Activated CD4-positive, alpha-beta T cell treated with anti-CD3 and anti-CD28 coated beads, Interleukin-2, Interleukin-6, amounts not matched to agents 100 ng/mL and 50 ng/mL, durations not matched to agents 16 hours and 8 hours (primary cell): ENCODE measurements at places on chromosomes 12 and 14.

- no peak for DNase-seq
Observed at GRCh38 chr14:104202259-104203070, 64.1 kb downstream of the KIF26A start.

DNA sequence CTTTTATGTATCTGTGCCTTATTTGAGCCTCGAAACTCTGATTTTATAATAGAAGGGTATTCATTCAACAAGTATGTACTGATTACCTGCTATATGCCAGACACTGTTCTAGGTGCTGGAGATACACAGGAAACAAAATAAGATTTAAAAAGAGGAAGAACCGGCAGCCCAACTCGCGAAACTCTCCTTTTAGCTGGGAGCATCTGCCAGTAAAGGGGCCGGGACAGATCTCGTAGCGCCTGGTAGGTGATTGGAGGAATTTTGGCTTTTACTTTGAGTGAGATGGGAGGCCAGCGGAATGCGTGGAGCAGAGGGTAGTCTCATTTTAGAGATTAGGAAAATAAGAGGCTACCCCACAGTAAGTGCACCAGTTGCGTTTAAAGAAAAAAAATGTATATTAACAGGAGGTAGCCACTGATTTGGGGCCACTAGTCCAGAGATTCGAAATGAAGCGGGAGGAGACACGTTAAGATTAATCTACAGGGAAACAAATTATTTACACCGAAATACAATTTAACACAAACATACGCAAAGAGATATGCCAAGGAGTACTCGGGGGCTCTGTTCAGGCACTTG lies 520 bp upstream of the MON2 start:
- DNase-seq: peak; percentile 23

DNA sequence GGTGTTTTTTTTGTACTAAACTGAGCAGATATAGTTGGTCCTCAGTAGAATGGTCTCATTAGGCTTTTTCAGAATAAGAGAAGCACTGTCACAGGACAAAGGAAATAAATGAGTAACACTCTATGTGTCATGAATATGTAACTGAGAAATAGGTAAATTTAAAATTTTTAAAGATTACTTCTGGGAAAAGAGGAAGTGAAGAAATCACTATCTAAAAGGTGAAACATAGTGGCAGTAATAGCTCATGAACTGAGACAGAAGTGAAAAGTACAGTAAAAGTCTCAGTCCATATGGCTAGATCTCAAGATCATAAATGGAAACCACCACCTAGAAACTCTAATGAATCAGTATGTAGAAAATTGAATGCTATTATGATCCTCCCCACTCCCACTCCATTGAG lies 89.3 kb upstream of the TTC7B start:
- peak; percentile 30 for DNase-seq

- DNase-seq: no peak
Observed at GRCh38 chr12:8658346-8658745, 4.3 kb downstream of the MFAP5 start.

DNA sequence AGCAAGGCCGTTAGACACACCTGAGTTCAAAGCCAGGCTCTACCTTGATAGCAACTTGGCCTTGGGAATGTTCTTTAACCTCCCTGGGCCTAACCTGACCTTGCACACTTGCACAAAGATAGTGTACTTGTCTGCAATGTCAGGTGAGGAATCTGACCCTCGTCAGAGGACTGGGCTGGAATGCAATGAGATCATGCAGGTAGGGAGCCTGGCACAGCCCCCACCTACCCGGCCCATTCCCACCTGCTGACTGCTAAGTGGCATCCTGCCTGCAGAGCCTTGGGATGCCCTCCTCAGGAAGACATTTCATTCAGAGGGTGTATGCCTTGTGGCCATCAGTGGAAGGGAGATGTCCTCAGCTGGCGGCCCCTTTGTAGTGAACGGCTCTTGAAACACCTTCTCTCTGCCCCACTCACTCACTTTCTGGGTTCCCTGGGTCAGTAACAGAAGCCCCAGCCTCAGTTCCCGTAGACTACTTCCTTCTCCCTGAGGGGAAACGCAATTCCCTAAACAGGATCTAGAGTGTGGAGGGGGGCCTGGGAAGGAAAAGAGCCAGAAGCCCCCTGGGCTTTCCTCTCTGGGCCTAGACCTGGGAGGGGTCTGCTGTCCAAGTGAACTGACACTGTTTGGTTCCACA lies 68.0 kb upstream of the DICER1 start:
- DNase-seq: no peak
